Renal cortical epithelial cell (primary cell): ENCODE measurements at places on chromosomes 6 and 20. TPM values are rescaled to one million over a fixed set of nuclear protein-coding genes. Genes with fewer than 3 reads are reported as not detected.

DNA sequence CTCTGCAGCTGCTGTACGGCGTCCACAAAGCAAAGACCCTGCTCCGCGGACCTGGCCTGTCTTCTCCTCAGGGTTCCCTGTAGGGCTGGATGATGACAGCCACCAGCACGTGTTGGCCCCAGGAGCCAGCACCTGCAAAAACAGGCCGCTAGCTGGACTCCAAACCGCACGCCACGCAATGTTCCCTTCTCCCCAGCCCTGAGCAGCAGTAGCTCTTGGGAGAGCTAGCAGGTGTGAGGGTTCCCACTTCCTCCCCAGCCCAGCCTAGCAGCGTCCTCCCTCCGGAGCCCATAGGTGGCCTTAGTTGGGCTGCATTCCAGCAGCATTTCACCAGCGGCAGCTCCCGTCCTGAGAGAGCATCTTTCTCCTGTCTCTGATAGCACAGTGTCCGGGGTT lies 42.3 kb downstream of the DACT2 start:
- DNase-seq: no peak

- peak; percentile 33 for DNase-seq
Observed at GRCh38 chr20:49846206-49846807, 33.7 kb downstream of the SLC9A8 start.

Gene CD164
- total RNA-seq: 248 and 303 TPM in 2 replicates

GRCh38 chr6:142184307-142184706 lies 37.2 kb downstream of the VTA1 start:
- no peak for DNase-seq

Gene TMEM217
- 5.7 and 13.0 TPM in 2 replicates for total RNA-seq

- DNase-seq: no peak
Observed at GRCh38 chr20:25571240-25571639, 14.1 kb downstream of the NINL start.

DNA sequence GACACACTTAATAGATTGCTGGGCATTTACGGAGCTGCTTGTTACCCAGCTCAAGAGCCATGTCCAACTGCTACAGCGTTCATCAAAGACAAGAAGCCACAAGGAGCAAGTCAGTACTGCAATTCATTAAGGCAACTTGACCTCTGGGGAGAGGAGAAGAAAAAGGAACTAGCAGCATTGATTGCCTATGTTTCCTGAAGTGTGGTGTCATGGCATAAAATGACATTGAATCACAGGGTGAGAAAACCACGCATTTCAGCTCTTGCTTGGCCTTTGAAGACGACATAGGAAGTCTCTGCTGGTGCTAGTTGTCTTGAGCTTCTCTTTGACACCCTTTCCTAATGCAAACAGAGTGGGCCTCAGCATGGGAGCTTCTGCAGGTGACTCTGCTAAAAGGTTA lies 139.1 kb downstream of the CDH26 start:
- no peak for DNase-seq

DNA sequence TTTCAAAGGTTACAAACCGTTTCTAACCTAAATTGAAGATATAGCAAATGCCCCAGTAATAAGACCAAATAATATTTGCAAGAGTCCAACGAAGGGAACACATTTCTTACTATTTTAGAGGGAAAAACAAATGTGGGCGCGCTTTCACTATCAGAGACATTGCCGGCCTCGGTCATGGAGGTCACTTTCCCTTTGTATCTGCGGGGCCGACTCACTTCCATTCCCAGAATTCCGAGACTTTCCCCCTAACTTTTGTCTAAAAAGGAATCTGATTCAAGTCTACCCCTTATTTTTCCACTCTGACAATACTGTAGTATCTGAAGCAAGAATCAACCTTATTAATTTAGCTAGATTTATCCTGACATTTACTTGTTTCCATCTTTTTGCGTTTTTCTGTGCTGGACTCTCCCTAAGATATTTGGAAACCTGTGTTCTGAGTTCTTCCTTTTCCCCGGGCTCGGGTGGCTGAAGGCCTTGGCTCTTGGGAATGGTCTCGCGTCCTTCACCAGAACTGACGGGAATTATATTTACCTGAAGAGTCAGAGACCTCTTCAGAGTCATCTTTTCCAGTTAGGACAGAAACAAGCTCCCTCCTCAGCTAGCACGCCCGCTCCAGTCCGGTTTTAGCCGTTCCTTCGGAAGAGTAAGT lies 71.8 kb upstream of the ZNF184 start:
- DNase-seq: no peak

Gene HLA-DRB5
- total RNA-seq: 0.20 and 0.87 TPM in 2 replicates

GRCh38 chr20:23360531-23360930 lies 1.5 kb upstream of the GZF1 start:
- DNase-seq: no peak

DNA sequence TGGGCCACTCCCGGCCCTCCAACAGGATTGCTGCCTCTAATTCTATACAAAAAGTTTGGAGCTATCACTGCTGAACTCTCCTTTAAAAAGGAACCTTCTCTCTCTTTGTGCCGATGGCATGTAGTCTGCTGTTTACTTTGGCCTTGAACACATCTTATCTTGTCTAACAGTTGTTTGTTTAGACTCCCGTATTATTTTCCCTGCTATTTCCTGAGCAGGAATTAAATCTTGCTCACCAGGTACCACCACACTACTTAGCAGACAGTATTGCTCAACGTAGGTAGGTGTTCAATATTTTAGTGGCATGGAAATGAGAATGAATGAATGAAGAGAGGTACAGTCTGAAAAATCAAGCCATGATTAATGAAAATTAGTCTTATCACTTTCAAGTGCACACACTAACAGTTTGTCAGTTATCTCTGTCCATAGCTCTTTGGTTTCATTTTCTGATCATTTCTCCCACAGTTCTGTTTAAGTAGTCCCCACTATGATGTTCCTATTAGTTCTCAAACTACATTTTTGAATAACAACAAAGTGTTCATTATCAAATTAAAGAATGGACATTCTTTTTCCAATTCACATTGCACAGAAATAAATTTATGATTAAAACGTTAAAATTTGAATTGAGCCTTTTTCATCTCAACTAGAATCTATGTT lies 6.8 kb upstream of the HEY2 start:
- no peak for DNase-seq

DNA sequence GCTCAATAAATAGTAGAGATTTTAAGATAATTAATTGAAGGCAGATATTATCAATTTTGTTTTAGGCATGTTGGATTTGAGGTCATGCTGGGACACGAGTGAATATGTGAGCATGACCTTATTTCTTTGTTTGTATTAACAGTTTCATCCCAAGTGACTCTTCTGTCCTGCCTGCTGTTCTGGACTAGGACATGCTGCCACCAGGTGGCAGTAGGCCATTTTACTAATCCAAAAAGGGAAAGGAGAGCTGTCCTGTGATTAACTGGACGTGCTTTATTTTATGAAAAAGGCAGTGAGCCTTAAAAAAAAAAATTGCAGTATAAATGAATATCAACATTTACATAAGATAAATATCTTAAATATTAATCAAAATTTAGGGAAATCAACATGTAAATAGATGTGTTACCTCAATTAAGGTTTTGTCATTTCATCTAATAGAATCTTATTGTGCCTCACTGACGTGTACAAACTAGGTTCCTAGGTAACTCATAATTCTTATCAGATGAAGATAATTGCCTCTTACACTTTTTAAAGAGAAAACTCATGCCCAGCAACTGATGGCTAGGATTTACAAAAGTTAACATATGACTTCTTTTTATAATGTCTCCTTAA lies 49.8 kb downstream of the FRK start:
- peak; percentile 65 for DNase-seq

Gene THBD
- total RNA-seq: 0.99 and 2.4 TPM in 2 replicates
